ENCODE measurements at places on chromosomes 7 and 10.

DNA sequence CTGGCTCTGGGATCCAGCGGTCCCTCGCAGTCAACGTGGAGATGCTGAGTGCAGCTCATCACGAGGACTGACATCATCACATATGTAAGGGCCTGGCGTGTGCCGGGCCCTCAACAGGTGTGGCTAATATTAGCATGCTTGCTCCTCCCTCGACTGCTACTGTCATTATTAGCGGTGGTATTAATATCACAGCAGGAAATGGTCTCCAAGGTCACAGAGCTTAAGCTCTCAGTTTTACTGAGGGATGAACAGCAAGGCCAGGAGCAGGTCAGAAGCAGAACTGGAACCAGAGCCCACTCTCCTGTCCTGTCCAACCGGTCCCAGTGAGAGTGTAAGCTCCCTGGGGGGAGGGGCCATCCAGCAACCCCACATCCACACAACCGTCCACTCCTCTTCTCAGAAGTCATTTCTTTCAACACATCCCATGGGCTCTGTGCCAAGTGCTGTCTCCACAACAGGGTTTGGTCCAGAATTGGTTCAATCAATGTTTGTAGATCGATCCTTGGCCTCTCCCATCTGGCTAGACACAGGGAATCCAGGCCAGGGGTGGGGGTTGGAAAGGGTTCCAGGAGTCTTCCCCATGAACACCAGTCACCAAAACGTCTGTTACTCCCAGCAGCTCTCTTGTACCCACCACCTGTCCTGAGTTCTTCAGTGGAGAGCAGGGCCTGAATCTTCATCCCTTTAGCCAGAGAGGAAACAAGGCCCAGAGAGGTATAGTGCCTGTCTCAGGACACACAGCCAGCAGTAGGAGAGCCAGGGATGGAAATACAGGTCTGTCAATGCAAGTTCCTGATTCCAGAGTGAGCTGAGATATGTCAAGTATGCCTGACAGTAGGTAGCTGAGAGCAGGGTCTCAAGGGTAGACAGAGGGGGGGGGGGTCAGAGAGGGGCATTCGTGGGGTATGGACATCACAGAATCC lies 45.3 kb upstream of the ZMIZ1 start:
- no peak for DNase-seq

DNA sequence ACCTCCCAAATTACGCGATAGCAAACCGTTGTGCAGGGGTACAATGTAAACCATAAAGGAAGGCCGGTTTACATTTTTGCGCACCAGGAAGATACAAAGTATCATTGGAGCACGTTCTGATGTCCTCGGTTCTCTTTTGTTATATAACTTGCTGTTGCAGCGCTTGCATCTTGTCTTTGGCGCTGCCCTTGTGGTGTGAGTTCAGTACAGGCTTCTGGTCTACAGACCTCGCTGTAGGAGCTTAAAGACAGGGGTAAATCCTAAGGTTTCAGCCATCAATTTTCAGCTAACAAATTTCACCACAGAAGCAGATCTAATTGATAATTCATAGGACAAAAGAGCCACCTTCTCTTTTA lies 1.5 kb upstream of the MKX start:
- DNase-seq = no peak

GRCh38 chr10:76382381-76382851 lies 951.0 kb downstream of the LRMDA start:
- no peak for DNase-seq

- DNase-seq = no peak
These were observed 4.6 kb downstream of the GIGYF1 start for GRCh38 chr7:100689230-100690135.

DNA sequence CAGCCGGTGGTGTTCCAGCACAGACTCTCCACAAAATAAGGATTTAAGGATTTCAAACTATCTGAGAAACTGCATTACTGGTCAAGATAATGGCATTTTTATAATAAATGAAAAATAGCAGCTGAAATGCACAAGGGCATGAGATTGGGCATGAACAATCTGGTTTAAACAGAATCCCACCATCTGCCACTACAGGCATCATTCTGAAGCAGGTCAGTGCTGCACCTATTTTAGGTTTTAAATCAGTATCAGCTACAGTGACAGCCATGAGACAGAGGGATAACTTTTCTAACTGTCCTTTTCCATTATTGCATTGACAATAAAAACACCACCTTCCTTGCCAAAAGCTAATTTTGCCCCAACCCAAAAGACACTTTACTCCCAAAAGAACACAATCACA lies 186.8 kb downstream of the ETV1 start:
- no peak for DNase-seq

- no peak for DNase-seq
These were observed 71.5 kb upstream of the FAM13C start for GRCh38 chr10:59433720-59434428.

DNA sequence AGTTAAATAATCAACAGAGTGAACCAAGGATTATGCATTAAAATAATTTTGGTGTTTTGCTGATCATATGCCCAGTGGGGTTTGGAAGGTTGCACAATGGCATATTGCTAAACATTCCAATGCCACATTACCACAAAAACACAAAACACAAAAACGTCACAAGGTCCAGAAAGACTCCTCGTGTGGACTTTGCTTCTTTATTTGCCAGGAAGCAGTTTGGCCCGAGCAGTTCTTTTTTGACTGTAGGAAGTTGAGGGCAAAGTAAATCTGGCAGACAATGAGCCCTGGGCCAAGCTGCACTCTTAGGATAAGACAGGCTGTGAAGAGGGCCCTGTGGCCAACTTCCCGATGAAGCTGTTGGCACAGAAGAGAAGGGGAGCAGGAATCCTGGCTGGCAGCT lies 39.2 kb upstream of the SLC35B4 start:
- no peak for DNase-seq

GRCh38 chr10:95539560-95540284 lies 21.4 kb downstream of the SORBS1 start:
- no peak for DNase-seq

- no peak for DNase-seq
These were observed 166.9 kb upstream of the SLC13A1 start for GRCh38 chr7:123366626-123367025.

DNA sequence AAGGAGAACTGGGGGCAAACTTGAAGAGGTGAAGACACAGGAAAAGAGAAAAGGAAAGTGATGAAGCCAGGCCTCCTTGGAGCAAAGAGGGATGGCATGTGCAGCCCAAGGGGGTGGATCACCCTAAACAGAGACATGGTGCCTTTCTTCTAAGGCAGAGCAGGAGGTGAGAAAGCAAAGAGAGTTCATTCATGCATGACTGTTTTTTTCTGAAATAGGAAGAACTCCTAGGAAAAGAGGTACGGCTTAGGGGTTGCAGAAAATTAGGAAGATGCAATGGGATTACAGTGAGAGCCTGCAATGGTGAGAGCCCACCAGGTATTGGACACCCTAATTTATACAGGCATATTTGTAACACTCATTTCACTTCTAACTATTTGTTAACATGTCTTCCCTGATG lies 15.9 kb downstream of the ITGB1 start:
- DNase-seq = no peak

- no peak for DNase-seq
These were observed 10.4 kb downstream of the WDR91 start for GRCh38 chr7:135200821-135201331.

DNA sequence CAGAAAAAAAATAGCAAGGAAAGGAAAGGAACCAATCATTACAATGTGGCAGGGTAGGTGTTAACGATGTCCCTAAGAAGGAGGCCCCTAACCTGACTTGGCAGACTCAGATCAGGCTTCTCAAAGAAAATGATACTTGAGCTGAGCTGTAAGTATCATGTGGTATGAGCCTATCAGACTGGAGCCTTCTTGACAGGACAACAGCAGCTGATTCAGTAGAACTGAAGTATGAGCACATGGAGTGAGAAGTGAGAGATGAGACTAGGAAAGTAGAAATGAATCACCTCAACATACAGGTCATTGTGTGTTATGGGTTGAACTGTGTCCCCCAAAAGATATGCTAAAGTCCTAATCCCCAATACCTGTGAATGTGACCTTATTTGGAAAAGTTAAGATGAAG lies 66.3 kb downstream of the MTERF1 start:
- DNase-seq = no peak

DNA sequence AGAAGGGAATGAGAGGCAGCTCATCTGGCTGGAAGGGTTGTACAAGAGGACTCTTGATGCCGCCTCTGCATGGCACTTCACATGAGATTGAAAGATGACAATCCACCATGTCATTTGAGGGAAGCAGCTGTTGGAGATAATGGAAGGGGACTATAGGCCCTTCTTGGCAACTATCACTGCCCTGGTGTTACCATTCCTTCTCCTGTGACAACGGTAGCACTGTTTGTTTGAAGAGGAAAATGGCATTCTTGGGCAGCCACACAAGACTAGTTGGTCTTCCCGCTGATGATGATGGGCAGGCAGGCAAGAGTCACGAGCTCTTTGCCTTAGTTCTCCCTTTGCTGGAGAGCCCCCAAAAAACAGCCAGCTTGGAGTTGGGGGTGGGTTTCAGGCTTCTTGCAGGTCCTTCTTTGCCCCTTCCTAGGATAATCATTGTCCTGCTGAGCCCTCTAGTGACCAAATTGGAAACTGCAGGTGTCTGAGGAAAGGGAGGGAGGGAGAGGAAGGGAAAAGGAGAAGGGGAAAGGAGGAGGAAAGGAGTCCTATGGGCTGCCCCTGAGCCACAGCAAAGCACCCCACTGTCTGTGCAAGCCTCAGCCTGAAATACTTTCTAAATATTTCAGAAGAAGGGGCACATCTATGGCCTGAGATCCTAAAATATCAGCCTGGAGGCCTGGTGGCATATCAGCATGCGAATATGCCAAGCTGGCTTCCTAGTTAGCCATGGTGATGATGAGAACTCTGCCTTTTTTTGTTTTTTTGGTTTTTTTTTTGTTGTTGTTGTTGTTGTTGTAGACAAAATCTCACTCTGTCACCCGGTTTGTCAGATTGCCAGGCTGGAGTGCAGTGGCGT lies 165.6 kb upstream of the KMT2E start:
- DNase-seq = peak; percentile 29

DNA sequence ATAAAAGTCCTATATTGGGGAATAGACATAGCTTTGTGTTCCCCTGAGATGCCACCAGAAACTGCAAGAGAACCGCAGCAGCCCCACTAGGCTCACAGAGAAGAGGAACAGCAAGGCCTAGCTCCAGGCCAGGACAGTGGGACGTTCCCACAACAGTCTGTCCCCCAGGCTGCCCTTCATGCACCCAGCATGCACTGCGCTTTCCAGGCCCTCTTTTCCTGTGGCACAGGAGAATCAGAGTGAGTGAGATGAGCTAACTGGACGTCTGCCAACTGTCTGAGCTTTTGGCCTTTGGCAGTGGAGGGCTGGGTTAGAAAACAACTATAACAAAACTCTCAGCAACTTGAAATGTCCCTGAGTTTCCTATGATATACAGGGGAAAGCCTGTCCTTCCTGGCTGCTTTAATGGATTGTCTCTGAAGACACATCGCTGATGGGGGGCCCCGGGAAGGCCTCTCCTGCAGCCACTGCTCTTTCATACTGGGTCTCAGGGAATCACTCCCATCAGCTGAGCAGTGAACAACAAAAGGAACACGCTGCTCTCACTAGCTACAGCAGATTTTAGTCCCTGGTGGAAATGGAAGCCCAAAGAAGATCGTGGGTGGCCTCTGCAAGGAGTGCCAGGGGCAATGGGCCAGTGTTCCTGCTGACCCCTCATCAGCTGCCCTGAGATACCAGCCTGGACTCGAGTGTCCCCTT lies 53.5 kb downstream of the PODXL start:
- no peak for DNase-seq

- DNase-seq = no peak
These were observed 76.9 kb downstream of the CYP51A1 start for GRCh38 chr7:92057375-92057774.

DNA sequence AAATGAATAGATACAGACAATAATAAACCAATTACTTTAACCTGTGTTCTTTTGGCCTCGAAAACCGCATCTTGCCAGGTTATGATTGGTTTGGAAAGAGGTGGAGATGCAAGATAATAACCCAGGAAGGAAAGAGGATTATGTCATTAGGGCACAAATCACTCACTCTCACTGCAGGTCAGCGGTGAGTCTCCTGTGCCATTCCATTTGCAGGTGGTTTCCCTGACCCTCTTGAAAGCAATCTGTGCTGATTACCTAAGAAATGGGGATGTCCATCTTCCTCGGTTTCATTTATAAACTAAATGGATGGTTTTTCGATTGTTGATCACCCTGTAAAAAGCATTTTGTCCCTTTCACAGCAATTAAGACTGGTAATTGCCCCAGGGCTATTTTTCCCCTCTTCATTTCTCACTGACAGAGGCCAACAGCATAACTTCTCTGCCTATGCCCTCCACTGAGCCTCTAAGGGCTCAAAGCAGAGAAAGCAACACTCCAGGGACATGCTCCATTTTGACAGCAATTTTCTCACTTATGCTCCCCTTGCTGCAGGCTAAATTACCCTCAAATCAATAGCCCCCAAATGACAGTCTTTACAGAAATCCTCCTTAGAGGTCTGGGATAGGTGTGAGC lies 257.5 kb downstream of the IPMK start:
- DNase-seq = no peak

DNA sequence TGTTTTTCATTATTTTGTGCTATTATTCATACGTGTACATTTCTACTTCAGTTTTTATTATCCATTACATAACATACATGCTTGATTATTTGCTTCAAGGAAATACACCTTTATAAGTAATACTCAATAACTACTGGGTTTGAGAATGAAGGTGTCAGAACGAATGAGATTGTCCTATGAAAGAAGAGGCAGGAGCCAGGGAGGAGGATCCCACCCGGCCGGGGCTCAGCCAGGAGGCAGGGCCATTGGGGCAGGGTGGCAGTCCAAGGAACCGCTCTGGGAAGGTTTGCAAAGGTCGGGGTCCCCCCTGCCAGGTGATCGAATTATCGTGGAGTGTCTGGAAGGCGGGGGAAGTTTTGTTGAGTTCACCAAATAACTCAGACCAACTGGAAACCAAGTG lies 9.1 kb downstream of the TRIM56 start:
- no peak for DNase-seq

DNA sequence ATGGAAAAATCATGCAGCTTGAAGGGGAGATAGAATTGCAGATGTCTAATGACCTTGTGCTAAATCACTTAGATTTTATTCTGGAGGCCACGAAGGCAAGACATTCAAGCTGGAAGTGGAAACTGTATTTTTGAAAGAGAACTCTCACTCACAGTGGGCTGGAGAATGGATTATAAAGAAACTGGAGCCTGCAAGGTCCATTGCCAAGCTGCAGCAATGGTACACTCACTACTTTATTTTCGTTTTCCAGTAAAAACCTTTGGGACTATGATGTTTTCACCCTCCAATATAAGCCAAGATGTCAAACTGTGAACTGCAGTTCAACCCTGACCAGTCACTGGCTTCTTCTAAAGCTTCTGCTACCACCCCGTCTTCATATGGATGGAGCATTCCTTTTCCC lies 62.0 kb downstream of the SKIDA1 start:
- DNase-seq = no peak

DNA sequence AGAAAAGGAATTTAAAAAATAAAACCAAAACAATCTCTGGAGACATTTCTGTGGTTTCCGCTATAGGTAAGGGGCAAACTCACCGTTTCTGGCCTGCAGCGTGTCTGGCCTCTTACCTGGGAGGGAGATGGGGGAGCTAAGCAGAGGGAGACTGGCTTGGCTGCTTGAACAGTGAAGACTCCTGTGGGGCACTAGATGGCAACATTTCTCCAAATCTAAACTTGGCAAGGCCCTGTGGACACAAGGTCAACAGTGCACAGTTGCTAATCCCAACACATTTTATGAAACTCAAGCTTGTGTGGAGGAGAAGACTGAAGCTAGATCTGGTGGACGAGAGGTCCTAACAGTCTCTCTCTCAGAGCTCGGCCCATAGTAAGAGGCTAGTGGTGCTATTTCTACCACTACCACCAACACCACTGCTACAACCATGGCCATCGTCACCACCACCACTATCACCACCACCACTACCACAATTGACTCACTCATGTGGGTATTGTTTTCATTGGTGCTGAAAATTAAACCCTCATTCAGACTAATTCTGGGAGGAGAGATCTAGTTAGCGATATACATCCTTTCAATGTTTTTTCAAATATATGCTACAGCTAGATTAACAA lies 28.4 kb upstream of the CDHR3 start:
- DNase-seq = no peak

All from stimulated activated CD8-positive, alpha-beta memory T cell treated with anti-CD3 and anti-CD28 coated beads, Interleukin-2, amount 100 ng/mL, for 48 hours (primary cell).